ENCODE measurements at places on chromosomes 5 and 9.

DNA sequence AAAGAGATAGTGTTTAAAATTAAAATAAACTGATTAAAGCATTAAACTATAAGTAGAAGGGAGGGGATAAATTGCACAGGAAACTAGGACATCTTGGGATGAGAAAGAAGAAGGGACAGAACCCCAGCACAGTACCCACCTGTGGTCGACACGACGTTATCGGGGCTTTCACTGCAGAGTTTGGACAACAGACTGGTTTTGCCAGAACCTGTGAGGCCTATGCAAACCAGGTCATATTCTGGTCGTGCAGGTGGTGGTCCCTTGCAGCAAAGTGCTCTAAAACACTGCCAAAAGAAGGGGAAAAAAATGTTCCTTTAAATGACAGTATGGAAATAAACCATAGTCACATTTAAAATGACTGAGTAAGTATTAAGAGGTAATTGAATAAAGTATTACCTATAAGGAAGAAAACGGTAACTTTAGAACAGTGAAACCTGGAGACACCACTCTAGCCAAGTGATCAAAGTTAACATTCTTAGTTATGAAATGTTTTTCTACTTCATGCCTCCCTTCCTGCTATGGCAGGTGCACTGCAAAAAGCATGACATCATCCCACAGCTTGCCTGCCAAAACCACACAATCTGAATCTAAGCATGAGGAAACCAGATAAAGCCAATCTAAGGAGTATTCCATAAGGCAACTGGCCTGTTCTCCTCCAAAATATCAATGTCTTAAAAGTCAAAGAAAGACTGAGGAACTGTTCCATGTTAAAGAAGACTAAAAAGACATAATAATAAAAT, 138.6 kb downstream of the ARL15 start:
- no peak for DNase-seq

GRCh38 chr9:12730198-12730597, 37.0 kb downstream of the TYRP1 start:
- DNase-seq = no peak

DNA sequence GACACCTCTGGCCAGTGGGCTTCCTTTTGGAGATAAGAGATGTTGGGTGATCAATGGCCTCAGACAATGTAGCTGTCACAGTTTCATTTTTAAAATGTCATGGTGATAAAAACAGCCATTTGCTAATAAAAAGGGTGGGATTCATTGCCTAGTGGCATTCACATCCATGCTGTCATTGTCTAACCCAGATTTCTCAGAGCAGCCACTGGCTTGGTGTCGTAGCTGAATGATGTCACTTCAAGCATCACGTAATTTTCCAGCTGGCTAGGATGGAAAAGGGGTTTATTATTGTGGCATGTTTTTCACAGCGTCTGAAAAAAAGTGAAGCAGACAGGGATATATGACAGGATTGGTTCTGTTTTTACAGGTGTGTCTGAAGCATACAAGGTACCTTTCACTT, 184.7 kb downstream of the AOPEP start:
- no peak for DNase-seq

DNA sequence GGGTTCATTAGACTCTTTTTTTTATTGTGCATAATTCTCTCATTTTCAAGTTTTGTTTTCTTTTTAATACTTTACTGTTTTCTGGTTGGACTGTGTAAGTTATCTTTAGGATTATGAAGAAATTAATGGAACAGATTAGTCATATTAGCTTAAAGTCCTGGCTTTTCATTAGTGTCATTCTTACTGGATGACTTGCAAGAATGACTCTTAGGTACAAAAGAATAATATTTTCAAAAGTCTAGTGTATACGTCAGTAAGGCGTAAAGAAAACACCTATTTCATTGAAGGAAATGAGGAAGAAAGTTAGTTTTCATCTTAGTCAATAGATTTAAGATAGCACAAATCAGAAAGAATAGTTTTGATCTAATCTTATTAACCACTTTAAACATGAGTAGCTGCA, 20.4 kb downstream of the UHRF2 start:
- DNase-seq = no peak

DNA sequence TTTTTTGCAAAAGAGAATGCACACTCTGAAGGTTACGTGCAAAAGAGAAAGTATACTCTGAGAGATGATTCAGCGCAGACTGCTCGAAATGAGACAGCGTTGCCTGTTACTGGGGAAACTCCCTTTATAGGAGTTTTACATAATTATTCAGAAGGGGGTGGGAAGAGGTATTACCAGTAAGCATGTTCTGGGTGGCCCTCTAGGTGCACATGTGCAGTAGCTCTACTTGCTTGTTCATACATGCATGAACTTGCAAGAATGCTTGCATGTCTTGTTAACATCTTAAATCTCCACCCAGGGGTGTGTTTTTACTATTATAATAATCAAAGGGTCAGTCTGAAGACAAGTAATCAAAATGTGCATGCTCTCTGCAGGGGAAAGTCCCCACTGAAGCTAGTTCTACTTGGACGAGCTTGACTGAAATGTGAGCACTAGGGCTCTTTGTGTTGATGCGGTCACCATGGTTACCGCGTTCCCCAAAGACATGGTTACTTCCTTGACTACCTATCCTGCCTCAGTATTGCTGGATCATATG, 75.5 kb downstream of the SGCD start:
- no peak for DNase-seq

DNA sequence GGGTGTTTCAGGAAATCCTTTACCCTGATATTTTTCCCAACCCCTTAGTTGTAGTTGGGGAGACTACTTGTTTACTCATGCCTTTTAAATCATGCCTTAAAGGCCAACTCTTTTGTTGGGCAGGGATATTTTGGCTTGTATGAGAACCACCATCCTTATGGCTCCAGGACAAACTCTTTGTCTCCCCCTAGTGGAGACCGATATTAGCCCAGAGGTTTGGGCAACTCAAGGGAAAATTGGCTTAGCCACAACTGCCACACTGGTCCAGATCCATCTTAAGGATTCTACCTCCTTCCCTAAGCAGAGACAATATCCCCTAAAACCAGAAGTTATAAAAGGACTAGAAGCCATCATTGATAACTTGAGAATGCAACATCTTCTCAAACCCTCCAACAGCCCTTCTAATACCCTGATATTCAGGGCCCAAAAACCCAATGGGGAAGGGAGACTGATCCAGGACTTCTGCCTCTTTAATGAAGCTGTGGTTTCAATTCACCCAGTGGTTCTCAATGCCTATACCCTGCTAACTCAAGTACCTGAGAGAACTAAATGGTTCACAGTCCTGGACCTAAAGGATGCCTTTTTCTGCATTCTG, 100.9 kb upstream of the HCN1 start:
- DNase-seq = no peak

- no peak for DNase-seq
Observed at GRCh38 chr9:10130061-10130675, 482.6 kb downstream of the PTPRD start.

Measured in anterior cingulate cortex (tissue), 58 donors.